ENCODE measurements at places on chromosomes 2 and 18.

DNA sequence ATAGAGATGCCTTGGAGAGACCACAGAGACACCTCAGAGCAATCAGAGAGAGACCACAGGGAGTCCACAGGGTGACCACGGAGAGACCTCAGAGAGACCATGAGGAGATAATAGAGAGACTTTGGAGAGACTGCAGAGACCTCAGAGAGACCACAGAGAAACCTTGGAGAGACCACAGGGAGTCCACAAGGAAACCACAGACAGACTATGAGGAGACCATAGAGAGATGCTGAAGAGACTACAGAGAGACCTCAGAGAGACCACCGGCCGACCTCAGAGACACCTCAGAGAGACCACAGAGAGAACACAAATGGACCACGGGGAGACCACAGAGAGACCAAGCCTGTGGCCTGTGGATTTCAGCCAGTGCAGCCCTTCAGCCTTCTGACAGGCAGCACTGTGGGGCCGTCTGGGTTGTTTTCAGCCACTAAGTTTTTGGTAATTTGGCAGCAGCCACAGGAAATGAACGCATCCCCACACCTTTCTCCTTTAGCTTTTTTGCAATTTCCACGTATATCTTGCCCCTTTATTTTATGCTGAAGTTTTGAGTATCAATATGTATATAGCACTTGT, 11.4 kb upstream of the TMEM18 start:
- H3K27me3 ChIP-seq: no peaks in the 10 kb centered on the region
- no peaks in the 10 kb centered on the region for H3K36me3 ChIP-seq
- H3K4me1 ChIP-seq: no peaks in the 10 kb centered on the region
- H3K27ac ChIP-seq: no peak overlapping the region
- H3K4me3 ChIP-seq: no peak overlapping the region
- DNase-seq: no peak

- no peak overlapping the region for H3K4me3 ChIP-seq
- DNase-seq: no peak
- no peaks in the 10 kb centered on the region for H3K36me3 ChIP-seq
- no peaks in the 10 kb centered on the region for H3K27me3 ChIP-seq
- H3K27ac ChIP-seq: no peak overlapping the region
These were observed 77.1 kb upstream of the EPHA4 start for GRCh38 chr2:221649051-221649775.

DNA sequence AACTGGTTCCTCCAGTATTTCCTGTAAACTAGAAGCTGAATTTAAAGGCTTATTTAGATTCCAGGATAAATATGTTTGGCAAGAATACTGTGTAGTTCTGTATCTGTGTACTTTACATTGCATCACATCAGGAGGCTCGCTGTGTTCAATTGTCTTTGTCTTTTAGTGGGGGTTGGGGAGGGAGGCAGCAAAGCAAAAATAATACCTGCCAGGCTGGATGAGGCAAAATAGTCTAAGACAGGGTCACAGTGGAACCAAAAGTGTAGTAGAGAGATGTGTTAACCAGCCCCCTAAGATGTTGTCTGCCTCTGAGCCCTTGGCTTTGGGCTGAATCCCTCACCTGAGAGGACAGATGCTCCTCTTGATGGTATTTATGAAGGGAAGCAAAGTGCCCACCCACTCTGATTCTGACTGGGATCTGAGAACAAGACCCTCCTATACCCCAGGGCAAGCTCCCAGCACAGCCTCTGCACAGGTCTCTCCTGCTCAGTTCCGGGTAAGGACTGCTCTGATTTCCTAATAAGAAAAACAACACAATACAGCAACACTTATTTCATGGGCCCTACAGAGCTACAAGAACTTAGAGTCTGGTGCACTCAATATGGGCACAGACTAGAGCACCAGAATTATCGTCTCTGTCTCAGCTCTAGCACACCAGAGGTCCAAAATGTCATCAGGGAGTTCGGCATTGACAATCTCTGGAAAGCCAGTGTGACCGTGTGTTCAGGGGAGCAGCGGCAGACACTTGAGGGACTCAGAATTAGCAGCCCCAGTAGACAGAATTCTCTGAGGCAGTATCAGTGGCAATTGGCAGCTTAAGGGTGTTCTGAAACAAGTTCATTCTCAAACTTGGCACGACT, 7.2 kb upstream of the AFTPH start:
- no peaks in the 10 kb centered on the region for H3K36me3 ChIP-seq
- no peak overlapping the region for H3K27ac ChIP-seq
- DNase-seq: no peak
- no peaks in the 10 kb centered on the region for H3K27me3 ChIP-seq
- H3K4me3 ChIP-seq: no peak overlapping the region

GRCh38 chr2:31049916-31050588, 88.2 kb downstream of the GALNT14 start:
- no peak overlapping the region for H3K4me3 ChIP-seq
- no peak for DNase-seq
- H3K4me1 ChIP-seq: no peaks in the 10 kb centered on the region
- H3K27ac ChIP-seq: no peak overlapping the region
- no peaks in the 10 kb centered on the region for H3K27me3 ChIP-seq
- H3K36me3 ChIP-seq: no peaks in the 10 kb centered on the region

All from sigmoid colon (tissue), 7 donors.